ENCODE measurements at places on chromosomes 4 and X. TPM values are rescaled to one million over a fixed set of nuclear protein-coding genes. Genes with fewer than 3 reads are reported as not detected.

DNA sequence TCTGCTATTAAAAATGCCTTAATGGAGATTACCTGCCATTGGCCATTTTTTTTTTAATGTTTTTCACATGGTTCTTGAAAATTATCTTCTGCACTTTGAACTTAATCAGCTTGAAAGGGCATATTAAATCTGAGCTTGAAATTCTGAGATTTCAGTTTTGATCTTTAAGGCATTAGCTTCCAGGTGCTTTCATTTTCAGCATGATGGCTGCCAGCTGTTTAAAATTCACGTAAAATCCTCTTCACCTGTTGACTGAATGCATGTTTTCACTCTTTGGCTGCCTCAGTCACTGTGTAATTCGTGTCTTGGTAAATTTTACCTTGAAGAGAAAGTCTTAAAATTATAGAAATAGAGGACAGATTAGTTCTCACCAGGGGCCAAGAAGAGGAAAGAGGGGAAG lies 39.6 kb downstream of the SMAD1 start:
- no peaks in the 10 kb centered on the region for H3K27me3 ChIP-seq
- peaks cover 10% of the 10 kb centered on the region for H3K36me3 ChIP-seq
- no peak overlapping the region for H3K27ac ChIP-seq
- peaks cover 12% of the 10 kb centered on the region for H3K4me1 ChIP-seq
- no peak for DNase-seq
- H3K4me3 ChIP-seq, result no peak overlapping the region

- H3K4me3 ChIP-seq, result no peak overlapping the region
- no peaks in the 10 kb centered on the region for H3K4me1 ChIP-seq
- no peak for DNase-seq
- no peaks in the 10 kb centered on the region for H3K36me3 ChIP-seq
Observed at GRCh38 chr4:53793096-53793495, 201.8 kb upstream of the LNX1 start.

DNA sequence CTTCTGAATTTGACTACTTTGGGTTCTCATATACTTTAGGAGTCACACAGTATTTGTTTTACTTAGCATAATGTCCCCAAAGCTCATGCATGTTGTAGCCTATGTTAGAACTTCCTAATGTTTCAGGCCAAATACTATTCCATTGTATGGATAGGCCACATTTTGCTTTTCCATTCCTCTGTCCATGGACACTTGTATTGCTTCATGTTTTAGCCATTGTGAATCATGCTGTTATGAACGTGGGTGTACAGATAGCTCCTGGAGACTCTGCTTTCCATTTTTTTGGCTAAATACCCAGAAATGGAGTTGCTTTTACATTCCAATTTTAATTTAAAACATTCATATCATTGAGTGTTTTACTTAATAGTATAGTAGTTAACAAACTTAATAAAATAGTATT lies 54.5 kb downstream of the HTT start:
- no peak overlapping the region for H3K27ac ChIP-seq
- H3K4me1 ChIP-seq, result no peaks in the 10 kb centered on the region
- H3K27me3 ChIP-seq, result no peaks in the 10 kb centered on the region
- peaks cover 83% of the 10 kb centered on the region for H3K36me3 ChIP-seq

DNA sequence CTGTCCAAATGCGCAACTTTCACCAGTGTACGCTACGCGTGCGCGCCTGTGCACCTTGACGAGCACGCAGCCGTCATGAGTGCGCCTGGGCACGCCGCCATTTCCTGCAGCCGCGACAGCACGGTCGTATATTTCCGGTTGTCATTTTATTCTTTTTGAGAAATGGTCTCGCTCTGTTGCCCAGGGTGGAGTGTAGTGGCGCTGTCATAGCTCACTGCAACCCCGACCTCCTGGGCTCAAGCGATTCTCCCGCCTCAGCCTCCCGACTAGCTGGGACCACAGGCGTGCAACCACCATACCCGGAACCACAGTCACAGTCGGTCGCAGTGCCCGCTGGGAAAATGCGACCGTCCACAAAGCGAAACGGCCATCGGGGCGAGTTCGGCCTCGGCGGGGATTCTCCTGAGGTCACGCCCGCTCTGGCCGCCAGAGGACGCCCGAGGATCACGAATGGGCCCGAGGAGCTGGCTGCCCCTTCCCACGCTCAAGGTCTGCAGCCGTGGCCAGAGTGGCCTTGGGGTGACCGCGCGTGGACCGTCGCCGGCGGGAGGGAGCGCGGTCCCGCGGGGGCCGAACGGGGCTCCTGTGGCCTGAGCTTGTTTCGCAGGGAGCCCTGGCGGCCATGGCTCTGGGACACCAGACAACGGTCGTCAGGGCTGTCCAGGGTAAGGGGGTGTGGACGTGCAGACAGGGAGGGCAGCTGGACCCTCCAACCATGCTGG lies 23.7 kb upstream of the PNMA3 start:
- DNase-seq, result peak; percentile 41
- peak overlapping the region; percentile 43 for H3K4me3 ChIP-seq
- H3K4me1 ChIP-seq, result no peaks in the 10 kb centered on the region
- H3K36me3 ChIP-seq, result no peaks in the 10 kb centered on the region
- H3K27ac ChIP-seq, result no peak overlapping the region

GRCh38 chr4:156571146-156571545 lies 400.5 kb downstream of the PDGFC start:
- H3K36me3 ChIP-seq, result no peaks in the 10 kb centered on the region
- no peaks in the 10 kb centered on the region for H3K4me1 ChIP-seq
- DNase-seq, result no peak
- no peaks in the 10 kb centered on the region for H3K27me3 ChIP-seq
- no peak overlapping the region for H3K4me3 ChIP-seq
- no peak overlapping the region for H3K27ac ChIP-seq

DNA sequence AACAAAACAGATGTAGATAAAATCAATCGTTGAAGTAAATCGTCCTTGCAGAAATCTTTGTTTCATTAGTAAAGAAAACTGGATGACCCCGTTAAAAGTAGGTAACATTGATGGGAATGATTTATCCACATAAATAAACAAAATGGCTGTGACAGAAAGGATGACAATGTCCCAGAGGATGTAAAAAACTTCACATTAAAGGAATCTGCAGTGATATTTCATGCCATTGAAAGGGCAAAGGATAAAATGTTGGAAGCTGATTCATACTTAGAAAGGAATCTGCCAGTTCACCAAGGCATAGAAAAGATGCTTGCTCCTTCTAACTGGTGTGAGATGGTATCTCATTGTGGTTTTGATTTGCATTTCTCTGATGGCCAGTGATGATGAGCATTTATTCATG lies 24.2 kb upstream of the EPGN start:
- no peak overlapping the region for H3K27ac ChIP-seq
- H3K27me3 ChIP-seq, result no peaks in the 10 kb centered on the region
- H3K4me3 ChIP-seq, result no peak overlapping the region
- no peaks in the 10 kb centered on the region for H3K4me1 ChIP-seq
- no peak for DNase-seq
- no peaks in the 10 kb centered on the region for H3K36me3 ChIP-seq

Gene ZCCHC12
- not detected for total RNA-seq

Gene TMSB15C
- 1.8 TPM for total RNA-seq

Gene ARHGAP36
- total RNA-seq, result not detected

Gene NDST4
- 0.20 TPM for total RNA-seq

All from tibial nerve (tissue), 4 donors.